ENCODE measurements at places on chromosomes 12 and 14. TPM values are rescaled to one million over a fixed set of nuclear protein-coding genes. Genes with fewer than 3 reads are reported as not detected.

The PAX9 gene
- not detected for total RNA-seq

The SERPINA12 gene
- total RNA-seq, result not detected

The KRT79 gene
- not detected for total RNA-seq

The METTL3 gene
- total RNA-seq, result 39.2 TPM

The SMCO2 gene
- total RNA-seq, result not detected

Measured in Peyer's patch (tissue), 4 donors.